ENCODE measurements at places on chromosomes 2 and 18. TPM values are rescaled to one million over a fixed set of nuclear protein-coding genes. Genes with fewer than 3 reads are reported as not detected.

The SAG gene
- total RNA-seq, result not detected

The VIL1 gene
- not detected for total RNA-seq

The IGFBP2 gene
- total RNA-seq, result 6.9 TPM

The HOXD11 gene
- not detected for total RNA-seq

The LMAN1 gene
- total RNA-seq, result 245 TPM

The FHOD3 gene
- 22.3 TPM for total RNA-seq

The SLC9A2 gene
- under 0.01 TPM for total RNA-seq

The DNAJC5G gene
- not detected for total RNA-seq

The PPM1G gene
- 52.3 TPM for total RNA-seq

The CROCC2 gene
- 1.0 TPM for total RNA-seq

The CDK15 gene
- total RNA-seq, result 16.0 TPM

The PKDCC gene
- 129 TPM for total RNA-seq

The RTP5 gene
- not detected for total RNA-seq

The LCLAT1 gene
- 25.9 TPM for total RNA-seq

The POTEJ gene
- total RNA-seq, result not detected

The ALPP gene
- under 0.01 TPM for total RNA-seq

The KLHL41 gene
- total RNA-seq, result 9.8 TPM

The GPR155 gene
- 7.1 TPM for total RNA-seq

The RPRM gene
- 0.15 TPM for total RNA-seq

The ALK gene
- total RNA-seq, result under 0.01 TPM

The RPRD1A gene
- total RNA-seq, result 32.1 TPM

The C1QL2 gene
- total RNA-seq, result not detected

The CD226 gene
- total RNA-seq, result 0.66 TPM

The SERPINB5 gene
- 0.29 TPM for total RNA-seq

The REG1B gene
- total RNA-seq, result not detected

The CYP27A1 gene
- total RNA-seq, result 19.1 TPM

The SPR gene
- 20.5 TPM for total RNA-seq

The TRIM43 gene
- total RNA-seq, result not detected

The G6PC2 gene
- not detected for total RNA-seq

The PPP4R1 gene
- 95.4 TPM for total RNA-seq

The SULT1C4 gene
- total RNA-seq, result not detected

The KCNG2 gene
- 0.73 TPM for total RNA-seq

The SDC1 gene
- total RNA-seq, result 57.6 TPM

The POTEF gene
- total RNA-seq, result not detected

The NTSR2 gene
- total RNA-seq, result not detected

The STPG4 gene
- 0.17 TPM for total RNA-seq

The NDUFV2 gene
- total RNA-seq, result 148 TPM

The HOXD3 gene
- total RNA-seq, result 0.29 TPM

The SPC25 gene
- not detected for total RNA-seq

The BABAM2 gene
- total RNA-seq, result 23.0 TPM

The COPS8 gene
- 128 TPM for total RNA-seq

The GPBAR1 gene
- total RNA-seq, result not detected

The NAT8 gene
- total RNA-seq, result not detected

The SOX11 gene
- total RNA-seq, result under 0.01 TPM
